ENCODE measurements at places on chromosomes 7 and 10. TPM values are rescaled to one million over a fixed set of nuclear protein-coding genes. Genes with fewer than 3 reads are reported as not detected.

Gene ARHGAP19
- total RNA-seq: 14.1 TPM

Gene CH25H
- 0.73 TPM for total RNA-seq

- DNase-seq: no peak
Observed at GRCh38 chr10:1376384-1376945, 320.3 kb downstream of the WDR37 start.

GRCh38 chr7:30924624-30925023 is 13.0 kb downstream of the AQP1 start:
- DNase-seq: no peak

Gene PDE6C
- not detected for total RNA-seq

DNA sequence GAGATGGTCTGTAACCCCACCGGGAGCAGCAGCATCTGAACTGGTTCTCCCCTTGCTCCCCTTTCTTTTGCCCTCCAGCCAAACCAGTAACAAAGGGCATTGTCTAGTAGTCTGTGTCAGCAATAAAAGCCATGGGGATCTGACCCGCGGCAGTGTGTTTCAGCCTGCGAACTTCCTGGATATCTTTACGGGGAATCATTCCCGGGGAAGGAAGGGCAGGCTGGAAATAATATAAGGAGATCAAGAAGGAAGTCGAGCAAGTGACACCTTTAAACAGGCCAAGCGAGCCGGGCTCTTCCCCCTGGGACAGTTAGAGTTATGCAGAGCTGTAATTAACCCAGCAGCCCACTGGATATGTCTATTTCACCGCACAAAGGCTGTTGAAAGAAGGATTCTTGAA is 661.2 kb upstream of the GALNT17 start:
- DNase-seq: no peak
